Mucosa of descending colon (tissue), 3 donors: ENCODE measurements at places on chromosomes 11 and 22. TPM values are rescaled to one million over a fixed set of nuclear protein-coding genes. Genes with fewer than 3 reads are reported as not detected.

The SCARF2 gene
- total RNA-seq: 3.0 TPM

The KRTAP5-9 gene
- total RNA-seq: not detected

The OR4D9 gene
- not detected for total RNA-seq

The SCGB1A1 gene
- total RNA-seq: not detected

The NRIP3 gene
- 0.63 TPM for total RNA-seq

DNA sequence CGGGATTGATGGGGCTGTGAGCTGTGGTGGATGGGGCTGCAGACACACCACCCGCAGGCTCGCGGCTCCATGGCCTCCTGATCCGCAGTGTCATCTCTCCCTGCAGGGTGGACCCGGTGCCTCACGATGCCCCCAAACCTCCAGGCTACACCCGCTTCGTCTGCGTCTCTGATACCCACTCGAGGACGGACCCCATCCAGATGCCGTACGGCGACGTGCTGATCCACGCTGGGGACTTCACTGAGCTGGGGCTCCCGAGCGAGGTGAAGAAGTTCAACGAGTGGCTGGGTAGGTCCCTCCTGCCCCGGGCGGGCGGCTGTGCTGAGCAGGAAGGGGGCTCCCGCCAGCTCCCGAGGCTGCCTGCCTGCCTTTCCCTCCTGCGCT, 23.1 kb downstream of the MPPED1 start:
- DNase-seq: no peak

DNA sequence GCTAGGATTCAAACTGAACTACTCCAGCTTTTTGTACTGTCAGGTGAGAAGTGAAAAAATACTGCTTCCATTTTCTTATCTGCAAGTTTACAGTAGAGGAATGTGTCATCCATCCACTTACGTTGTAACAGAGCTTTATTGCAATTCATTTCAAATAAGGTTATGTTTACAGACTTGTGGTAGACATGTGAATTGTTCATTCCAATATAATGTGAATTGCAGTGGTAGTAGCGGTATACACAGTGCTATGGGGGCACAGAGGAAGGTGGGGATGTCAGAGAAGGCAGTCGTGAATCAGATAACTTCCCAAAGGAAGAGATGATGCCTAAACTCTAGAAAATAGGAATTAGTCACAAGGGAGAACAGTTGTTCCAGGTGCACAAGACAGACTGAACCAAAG, 42.5 kb downstream of the CEP57 start:
- no peak for DNase-seq

- DNase-seq: no peak
Observed at GRCh38 chr11:112597286-112597790, 336.7 kb upstream of the PLET1 start.

DNA sequence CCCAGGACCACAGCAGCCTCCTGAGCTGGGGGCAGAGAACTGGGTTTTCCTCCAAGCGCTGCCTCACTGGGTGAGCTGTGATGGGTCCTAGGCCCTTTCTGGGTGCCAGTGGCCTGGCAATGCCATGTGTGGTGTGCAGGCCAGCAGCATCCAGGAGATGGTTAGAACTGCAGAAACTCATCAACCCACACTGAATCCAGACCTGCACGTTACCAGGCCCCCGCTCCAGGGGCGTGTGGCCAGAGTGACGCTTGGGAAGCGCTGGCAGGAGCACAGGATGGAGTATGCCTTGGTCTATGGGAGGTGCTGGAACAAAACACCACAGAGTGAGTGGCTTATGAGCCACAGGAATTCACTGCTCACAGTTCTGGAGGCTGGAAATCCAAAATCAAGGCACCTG, 97.0 kb downstream of the MN1 start:
- DNase-seq: no peak

GRCh38 chr11:124096364-124096763, 18.9 kb upstream of the VWA5A start:
- no peak for DNase-seq

DNA sequence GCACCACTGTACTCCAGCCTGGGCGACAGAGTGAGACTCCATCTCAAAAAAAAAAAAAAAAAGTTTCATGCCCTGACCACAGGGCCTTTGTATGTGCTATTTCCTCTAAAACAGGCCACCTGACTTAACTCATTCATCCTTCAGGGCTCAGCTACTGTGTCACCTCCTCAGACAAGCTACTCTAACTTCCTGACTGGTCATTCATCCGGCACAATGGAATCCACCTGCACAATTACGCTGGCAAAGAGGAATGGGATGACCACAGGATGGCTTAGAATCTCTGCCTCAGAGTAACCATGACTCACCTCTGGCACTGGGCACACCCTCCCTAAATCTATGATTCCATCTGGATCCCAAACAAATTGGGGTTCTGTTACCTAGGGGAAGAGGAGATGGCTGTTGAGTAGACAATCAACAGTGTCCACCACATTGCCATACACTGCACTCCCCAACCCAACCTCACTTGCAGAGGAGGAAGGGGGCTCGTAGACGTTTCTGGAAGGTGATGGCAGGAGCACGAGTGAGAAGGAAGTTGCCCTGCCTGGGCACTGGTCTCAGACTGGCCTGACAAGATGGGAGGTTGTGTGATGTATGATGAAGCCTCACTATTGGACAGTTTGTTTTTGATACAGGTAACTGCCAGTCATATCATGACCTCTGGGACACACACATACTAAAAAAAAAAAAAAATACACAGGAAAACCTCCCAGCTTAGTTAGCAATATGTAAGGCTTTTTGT, 22.8 kb upstream of the HMOX1 start:
- DNase-seq: no peak

GRCh38 chr22:39560127-39560526, 10.4 kb upstream of the CACNA1I start:
- no peak for DNase-seq

DNA sequence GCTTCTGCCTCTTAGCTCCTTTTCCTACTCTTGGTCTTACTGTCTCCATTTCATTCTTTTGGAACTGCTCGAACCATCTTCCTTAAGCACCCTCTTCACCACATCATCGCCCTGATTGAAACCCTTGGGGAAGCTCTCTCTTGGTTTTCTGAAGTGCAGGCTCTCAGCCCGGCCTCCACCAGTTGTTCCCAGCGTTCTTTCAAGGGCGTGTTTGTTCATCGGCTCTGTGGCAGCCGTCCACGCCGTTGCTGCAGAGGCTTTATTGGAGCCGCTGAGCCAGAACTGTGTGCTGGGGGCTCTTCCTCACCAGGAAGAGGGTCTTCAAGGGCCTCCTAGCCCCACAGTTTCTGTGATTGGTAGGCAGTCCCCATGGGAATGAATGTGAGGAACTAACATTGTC, 214.1 kb downstream of the TBC1D22A start:
- DNase-seq: no peak

- no peak for DNase-seq
Observed at GRCh38 chr11:128053981-128054931, 533.1 kb downstream of the ETS1 start.

DNA sequence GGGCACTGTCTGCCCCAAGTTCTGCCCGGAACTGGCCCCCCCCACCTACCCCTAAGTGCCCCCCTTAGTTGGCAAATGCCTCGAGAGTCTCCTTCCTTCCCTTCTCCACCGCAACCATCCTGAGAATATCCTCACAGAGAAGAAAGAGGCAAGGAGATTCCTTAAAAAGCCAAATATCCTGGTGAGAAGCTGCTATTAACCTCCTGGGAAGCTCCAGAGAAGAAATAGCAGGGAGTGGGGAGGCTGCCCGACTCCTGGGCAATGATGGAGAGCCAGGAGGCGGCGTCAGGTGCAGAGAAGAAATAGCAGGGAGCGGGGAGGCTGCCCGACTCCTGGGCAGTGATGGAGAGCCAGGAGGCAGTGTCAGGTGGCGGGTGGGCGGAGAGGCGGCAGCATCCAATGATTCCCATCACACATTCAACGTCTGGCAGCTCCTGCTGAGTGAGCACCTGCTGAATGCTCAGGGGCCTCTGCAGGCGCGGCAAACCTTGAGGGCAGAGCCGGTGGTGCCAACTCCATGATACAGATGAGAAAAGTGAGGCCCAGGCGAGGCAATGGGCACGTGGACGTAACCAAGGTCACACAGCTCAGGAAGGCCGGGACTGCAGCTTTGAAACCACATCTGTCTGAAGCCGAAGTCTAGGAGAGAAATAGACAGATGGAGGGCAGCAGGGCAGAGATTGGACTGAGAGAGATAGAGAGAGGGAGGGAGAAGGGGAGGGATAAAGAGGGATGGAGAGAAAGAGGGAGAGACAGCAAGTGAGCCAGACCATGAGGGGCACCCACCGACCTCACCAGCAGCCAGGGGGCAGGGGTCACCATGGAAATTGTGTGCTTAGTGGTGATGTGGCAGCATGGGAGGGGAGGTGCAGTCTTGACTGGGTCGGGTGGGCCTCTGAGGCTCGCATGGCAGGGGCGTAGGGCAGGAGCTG, 58.3 kb downstream of the CYTH4 start:
- DNase-seq: no peak

DNA sequence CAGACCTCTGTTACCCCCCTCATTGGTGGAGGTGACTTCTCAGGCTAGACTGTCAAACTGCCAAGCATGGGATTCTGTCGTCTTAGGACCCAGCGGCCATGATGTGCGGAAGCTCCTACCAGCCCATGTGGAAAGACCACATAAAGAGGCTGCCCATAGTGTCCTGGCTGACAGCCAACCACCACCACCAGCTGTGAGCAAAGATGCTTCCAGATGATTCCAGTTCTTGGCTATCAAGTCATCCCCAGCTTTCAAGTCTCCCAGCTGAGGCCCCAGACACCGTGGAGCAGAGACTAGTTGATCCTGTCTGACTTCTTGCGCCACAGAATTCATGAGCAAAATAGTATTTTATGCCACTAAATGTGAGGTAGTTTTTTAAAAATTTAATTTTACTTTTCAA, 32.9 kb downstream of the SCUBE1 start:
- no peak for DNase-seq

DNA sequence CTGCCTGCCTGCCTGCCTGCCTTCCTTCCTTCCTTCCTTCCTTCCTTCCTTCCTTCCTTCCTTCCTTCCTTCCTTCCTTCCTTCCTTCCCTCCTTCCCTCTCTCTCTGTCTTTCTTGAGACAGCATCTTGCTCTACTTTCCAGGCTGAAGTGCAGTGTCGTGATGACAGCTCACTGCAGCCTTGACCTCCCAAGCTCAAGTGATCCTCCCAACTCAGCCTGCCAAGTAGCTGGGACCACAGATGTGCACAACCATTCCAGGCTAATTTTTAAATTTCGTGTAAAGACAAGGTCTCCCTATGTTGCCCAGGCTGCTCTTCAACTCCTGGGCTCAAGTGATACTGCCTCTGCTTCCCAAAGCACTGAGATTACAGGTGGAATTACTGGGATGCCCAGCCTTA, 328.2 kb upstream of the SORL1-AS1 start:
- no peak for DNase-seq

- DNase-seq: no peak
Observed at GRCh38 chr11:85953491-85954143, 98.4 kb downstream of the CCDC83 start.

DNA sequence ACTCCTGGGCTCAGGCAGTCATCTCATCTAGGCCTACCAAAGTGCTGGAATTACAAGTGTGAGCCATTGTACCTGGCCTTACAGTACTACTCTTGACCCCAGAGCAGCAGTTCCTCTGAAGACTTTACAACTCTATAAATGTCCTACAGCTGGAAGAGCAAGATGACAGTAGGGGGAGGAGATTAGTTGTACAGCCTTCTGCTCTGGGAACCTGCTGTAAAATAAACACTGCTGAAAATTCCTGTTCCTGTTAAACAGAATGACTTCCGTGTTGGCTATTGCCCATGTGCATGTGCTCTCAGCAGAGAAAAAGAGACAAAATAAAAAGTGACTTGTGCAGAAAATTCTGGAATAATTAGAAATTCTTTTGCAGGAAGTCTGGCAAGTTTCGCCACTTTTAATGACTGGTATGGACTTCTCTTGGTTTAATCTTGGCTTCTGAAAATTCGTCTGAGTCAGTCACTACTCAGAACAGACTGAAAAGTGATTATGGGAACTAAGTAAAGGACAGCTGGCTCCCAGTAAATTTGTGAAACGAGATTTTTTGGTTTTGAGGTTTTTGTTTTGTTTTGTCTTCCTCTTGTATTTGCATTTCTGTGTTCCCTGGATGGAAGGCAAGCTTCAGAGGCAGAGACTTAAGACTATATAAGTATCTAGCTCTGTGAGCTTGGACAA, 955.7 kb downstream of the DLG2 start:
- DNase-seq: peak; percentile 58

DNA sequence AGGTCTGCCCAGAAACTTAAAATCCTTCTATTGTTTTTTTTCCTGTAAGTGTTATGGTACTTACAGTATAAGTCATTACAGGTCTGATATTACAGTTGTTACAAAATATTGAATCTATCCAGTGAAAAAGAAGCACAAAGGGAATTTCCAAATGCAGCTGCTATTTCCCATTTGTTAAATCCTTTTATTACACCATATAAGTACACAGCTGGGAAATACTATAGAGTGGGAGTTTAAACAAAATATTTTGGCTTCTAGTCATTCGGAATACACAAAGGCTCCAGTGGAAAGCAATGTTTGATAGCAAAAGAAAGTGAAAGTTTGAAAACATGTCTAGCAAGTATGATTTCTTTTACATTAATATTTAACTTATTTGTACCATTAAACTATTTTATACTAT, 18.0 kb downstream of the SOX6 start:
- no peak for DNase-seq

- no peak for DNase-seq
Observed at GRCh38 chr11:3121416-3121815, 43.7 kb downstream of the OSBPL5 start.

DNA sequence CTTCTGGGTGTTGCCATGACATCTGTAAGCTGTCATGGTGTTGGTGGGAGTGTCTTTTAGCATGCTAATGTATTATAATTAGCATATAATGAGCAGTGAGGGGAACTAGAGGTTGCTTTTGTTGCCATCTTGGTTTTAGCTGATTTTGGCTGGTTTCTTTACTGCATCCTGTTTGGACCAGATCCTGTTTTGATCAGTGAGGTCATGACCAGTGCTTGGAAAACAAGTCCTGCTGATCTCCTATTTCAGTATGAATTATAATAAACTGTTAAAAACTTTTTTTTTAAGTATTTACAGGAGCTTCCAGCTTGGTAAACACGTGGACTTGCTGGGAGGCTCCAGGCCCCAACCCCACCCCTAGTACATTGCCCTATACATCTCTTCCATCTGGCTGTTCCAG, 30.5 kb upstream of the P4HA3 start:
- DNase-seq: no peak
